ENCODE measurements at places on chromosomes 4 and X.

GRCh38 chr4:54064317-54065111 is at the start of gene CHIC2:
Gene CHIC2, minus strand, starts transcription at chr4:54064605. Its CDS starts 305 bp downstream, at chr4:54064300.
- DNase-seq, result peak; percentile 94

- DNase-seq, result no peak
These were observed 212.2 kb upstream of the MAGEB18 start for GRCh38 chrX:25925946-25926345.

GRCh38 chr4:11338956-11339782 is 89.5 kb downstream of the HS3ST1 start:
- DNase-seq, result peak; percentile 20

GRCh38 chrX:12974305-12974795 is 560 bp upstream of the TMSB4X start:
- no peak for DNase-seq

- no peak for DNase-seq
These were observed 91.1 kb upstream of the KIT start for GRCh38 chr4:54566608-54567007.

DNA sequence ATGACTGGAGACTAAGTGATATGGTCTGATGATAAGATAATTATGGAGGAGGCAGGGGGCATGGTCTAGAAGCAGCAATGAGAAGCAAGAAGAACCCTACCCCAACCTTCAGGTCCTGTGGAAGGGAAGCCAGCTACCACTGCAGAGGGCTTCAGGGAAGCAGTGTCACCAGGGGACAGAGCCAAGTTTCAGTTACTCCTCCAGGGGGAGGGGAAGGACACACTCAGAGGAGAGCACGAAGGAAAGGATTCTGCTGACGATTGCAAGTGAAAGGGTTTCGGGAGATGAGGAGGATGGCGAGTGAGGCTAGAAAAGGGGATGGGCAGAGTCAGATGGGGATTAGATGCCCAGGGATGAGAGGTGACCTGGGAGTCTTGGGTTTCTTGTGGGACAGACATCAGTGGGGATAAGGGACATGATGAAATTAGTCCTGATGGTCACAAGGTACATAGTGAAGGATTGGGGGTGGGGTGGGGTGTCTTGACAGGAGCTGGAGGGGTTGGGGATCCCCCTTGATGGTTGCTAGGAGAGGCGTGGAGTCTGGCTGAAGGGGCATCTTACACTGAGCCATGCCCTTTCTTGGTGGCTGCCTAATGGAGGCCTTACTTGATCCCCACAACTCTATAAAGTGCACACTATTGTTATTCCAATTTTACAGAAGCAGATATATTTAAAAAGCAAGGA is 45.4 kb downstream of the TIGD4 start:
- DNase-seq, result no peak

- no peak for DNase-seq
These were observed 129.0 kb upstream of the STX18 start for GRCh38 chr4:4670869-4671268.

DNA sequence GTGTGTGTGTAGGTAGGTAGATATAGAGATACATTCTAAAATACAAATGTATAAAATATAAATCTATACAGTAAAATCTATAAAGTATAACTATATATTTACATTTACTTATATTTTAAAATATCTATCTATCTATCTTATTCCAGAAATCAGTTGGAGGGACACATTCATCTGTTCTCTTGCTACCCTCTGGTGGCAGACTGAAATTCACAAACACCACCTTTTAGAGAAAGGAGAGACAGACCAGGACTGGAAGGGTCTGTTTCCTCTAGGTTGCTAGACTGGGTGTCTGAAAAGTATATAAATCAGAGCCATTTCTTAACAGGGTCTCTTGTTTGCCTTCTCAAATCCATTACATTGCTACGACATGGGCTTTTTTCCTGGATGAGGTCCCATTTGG is 343.0 kb downstream of the OPHN1 start:
- peak; percentile 41 for DNase-seq

DNA sequence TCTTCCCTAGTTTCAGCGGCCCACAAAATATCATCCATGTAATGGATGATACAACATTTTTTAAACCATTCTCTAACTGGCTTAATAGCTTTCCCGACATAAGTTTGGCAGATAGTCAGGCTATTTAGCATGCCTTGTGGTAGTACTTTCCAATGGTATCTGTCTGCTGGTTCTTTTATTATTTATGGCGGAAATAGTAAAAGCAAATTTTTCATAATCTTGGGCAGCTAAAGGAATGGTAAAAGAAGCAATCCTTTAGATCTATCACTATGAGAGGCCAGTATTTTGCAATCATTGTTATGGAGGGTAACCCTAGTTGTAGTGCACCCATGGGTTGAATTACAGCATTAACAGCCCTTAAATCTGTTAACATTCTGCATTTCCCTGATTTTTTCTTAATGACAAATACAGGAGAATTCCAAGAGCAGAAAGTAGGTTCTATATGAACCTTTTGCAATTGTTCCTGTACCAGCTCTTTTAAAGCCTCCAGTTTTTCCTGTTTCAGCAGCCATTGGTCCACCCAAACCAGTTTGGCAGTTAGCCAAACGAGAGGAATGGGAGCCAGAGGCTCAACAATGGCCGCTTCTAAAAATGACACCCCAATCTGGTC is 14.3 kb upstream of the HSD17B11 start:
- DNase-seq, result no peak

DNA sequence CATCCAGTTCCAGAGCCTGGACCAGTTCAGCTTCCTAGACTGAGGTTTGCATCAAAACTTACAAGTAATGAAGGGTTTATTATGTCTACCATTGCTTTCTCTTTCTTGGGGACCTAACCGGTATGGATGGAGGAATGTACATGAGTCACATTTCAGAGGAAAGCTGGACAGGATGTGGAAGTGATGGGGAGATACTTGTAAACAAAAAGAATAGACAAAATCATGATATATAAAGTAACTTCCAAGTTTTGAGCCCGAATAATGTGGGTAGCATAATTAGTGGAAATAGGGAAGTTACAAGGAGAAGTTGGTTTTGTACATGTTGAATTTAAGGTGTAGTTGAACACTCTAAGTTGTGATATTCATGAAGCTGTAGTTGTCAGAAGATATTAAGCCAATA is 15.0 kb downstream of the FNIP2 start:
- DNase-seq, result no peak

DNA sequence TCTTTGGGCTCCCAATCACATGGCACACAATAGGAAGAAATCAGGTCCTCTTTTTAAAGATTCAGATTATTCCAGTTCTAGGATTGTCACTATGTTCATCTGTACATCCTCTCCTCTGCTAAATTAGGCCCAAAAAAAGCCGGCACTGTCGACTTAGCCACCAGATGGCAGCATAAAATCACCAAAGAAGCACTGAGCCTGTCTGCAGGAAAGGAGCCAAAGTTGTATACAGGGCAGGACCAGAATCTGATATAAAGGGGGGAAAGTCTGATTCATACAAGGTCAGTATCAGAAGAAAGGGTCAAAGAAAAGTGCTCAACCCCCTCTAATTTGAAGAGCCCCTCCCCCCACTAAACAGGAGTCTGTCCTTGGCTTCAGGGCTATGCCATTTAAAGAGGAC is 292.5 kb downstream of the CHIC1 start:
- peak; percentile 30 for DNase-seq

DNA sequence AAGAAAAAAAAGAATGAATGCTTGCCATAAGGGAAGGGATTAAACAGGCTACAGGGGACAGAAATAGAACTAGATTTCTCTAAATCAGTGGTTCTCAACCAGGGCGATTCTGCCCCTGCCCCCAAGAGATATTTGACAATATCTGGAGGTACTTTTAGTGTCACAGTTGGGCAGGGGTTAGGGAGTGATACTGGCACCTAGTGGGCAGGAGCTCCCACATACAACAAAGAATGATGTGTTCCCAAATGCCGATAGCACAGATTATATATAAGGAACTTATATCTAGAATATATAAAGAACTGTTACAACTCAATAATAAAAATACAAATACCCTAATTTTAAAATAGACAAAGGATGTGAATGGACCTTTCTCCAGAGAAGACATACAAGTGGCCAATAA is 14.7 kb downstream of the S100G start:
- no peak for DNase-seq

DNA sequence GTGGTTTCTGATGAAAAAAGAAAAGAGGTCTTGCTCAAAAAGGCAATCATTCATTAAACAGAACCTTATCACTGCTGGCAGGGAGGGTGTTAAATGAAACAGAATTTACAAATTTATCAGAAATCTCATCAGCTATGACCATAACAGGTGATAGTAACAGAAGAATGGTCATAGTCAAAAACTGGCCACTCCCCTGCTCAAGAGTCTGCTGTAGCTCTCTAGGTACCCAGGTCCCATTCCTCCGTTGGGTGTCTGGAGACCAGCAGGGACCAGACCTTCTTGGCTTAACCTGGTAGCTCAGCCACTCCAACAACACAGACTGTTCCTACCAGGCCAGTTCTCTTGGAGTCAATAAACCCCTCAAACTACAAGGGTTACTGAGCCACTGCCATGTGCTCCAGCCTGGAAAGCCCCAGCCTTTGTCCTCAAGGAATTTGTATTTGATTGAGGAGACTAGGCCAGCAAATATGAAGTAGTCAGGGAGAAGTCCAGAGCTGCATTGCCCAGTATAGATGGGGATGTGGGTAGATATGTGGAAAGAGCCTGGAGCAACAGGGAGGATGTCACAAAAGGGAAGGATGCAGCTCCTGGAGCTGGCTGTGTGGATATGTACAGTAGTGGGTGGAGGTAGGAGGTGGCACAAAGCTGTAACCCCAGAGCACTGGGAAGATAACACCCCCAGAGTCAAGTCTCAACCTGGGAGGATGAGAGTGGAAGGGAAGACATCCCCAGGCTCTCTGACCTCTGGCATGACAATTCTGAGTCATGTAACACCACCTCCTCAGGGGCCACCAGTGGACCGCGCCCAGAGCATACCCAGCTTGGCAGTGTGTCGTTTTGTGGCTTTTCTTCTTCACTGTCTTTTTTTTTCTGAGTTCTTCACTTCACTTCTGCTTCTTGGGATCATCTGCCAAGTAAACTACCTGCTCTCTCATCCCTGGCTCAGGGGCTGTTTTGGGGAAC is 21.9 kb downstream of the RASL11B start:
- DNase-seq, result no peak

DNA sequence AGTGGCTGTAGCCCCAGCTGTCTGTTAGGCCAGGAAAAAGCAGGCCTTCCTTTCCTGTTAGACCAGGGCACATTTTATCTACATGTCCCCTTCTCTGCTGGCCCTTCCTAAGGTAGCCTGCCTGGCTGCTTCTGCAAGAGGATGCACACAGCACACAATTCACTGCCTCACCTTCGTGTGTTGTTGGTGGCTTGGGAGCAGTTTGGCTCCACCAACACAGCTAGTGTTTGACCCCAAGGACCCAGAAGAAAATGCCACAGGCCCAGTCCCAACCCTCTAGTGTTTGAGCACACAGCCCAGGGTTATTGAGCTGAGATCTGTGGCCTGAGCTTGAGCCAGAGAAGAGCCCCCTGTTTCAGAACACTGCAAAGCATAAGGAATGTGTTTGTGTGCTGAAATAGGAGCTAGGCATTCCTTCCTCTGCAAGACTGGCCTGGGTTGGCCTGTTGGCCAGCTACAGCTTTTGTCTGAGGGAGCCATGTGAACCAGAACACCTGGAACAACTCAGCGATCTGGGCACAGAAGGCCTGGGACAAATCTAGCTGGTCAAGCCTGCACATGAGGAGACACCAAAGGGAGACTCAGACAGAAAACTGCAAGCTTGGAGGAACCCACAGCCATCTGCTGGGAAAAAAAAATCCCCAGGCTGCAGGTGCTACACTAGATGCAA is 26.4 kb downstream of the MAGEE1 start:
- no peak for DNase-seq

DNA sequence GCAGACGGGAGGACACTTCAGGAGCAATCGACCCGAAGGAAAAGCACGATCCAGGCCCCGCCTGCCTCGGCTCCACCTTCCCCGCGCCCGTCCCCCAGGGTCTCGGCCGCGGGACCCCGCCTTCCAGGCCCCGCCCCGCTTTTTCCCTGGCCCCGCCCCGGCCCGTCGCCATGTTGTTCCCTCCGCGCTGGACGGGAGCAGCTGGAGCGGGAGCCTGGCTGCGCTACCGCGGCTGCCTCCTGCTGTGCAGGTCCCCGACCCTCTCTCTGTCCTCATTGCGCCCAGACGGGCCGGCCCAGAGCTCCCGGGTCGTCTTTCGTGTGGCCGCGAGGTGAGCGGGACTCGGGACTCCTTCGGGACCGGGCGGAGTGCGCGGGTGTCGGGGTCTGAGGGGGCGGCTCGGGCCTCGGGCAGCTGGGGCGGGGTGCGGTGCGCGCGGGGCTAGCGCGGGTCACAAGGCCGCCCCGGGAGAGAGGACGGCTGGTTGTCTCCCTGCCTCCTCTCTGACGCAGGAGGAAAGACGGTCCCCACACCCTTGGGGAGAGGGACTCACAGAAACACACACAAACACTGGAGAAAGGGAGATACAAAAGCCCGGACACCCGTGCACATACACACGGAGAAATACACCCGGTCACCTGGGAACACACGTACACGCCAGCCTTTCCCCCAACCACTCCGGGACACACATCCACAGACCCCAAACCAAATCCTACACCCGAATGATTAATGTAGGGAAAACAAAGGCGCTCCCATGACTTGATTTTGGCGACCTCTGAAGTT is at the start of gene RAB9A:
TSS of gene RAB9A (plus strand) at position 171 of the 783 bp plus-strand sequence. CDS start 19,619 bp downstream, outside the sequence.
- DNase-seq, result peak; percentile 81

DNA sequence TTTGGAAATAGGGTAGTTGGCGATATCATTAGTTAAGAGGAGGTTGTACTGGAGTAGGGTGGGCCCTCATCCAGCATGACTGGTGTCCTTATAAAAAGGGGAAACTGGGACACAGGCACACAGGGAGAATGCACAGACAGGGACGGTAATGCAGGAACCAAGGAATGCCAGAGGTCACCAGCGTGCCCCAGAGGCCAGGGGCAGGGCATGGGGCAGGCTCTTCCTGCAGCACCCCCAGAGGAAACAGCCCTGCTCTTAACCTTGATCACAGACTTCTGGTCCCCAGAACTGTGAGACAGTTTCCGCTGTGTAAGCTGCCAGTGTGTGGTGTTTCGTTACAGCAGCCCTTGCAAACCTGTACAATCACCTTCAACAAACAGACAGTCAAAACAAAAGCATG is 15.9 kb upstream of the STOX2 start:
- no peak for DNase-seq

DNA sequence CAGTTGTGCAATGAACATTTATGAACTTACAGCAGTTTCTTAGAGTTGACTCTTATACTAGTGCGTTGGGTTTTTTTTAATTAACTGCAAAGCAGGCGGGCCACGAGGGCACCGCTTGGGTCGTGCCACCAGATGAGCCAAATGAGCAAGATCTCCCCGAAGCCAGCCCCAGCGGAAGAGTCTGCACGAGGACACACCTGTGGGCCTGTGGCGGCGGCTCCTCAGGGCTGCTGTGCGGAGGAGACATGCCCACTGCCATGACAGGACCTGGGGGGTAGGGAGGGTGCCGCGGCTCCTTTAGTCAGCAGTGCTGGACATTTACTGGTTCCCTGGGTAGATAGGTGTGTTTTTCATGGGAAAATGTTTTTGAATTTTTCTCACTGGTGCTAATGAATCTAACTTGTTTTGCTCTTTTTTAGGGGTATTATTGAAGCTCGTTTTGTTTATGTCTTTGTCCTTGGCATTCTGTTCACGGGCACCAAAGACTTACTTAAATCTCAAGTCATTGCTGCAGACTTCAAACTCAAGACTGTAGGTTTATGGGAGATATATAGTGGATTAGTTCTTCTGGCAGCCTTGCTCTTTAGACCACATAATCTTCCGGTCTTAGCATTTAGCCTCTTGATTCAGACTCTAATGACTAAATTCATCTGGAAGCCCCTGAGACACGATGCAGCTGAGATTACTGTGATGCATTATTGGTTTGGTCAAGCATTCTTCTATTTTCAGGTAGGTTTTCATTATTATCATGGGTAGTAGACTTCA is 31.2 kb downstream of the PIGG start:
- DNase-seq, result no peak

GRCh38 chr4:147368948-147369347 is 111.9 kb upstream of the EDNRA start:
- no peak for DNase-seq

Data from NCI-H1092 treated with DMSO at 0.1 percent for 48 hours (cell line).